NCI-H345 (cell line): ENCODE measurements at places on chromosomes 1 and 21.

- DNase-seq, result no peak
Observed at GRCh38 chr21:30268608-30269197, 14.0 kb downstream of the KRTAP24-1 start.

- no peak for DNase-seq
Observed at GRCh38 chr1:172658871-172659453, at the start of gene FASLG. FASLG (plus strand) TSS chr1:172659103; CDS start chr1:172659202, 99 bp downstream.

DNA sequence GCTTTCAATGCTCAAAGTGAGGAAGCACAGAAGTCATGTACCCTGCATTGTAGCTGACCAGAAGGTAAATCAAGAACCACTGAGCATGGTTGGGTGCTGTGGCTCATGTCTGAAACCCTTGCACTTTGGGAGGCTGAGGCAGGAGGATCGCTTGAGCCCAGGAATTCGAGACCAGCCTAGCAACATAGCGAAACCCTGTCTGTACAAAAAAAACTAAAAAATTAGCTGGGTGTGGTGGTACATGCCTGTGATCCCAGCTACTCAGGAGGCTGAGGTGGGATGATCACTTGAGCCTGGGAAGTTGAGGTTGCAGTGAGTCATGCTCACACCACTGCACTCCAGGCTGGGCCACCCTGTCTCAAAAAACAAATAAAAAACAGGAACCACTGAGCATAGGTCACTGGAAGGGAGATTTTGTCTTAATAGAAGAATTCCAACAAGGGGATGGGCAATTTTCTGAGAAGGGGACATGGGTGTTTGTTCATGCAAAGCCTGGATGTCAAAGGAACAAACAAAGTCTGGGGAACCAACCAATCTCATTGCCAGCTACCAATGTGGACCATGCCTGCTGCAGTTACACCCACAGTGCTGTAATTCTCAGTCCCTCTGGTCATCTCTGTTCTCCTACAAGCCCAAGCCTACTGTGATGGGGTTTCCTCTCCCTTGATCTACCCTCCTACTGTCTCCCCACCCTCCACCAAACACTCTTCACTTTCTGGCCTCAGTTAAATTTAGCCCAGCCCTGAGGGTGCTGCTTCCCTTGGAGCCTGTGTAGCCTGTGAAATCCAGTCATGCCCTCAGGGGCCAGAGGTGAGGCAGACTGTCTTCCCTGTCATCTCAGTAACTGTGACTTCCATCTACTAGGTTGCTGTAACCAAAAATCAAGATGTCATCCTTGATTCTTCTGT lies 47.9 kb downstream of the ELF3 start:
- DNase-seq, result no peak

DNA sequence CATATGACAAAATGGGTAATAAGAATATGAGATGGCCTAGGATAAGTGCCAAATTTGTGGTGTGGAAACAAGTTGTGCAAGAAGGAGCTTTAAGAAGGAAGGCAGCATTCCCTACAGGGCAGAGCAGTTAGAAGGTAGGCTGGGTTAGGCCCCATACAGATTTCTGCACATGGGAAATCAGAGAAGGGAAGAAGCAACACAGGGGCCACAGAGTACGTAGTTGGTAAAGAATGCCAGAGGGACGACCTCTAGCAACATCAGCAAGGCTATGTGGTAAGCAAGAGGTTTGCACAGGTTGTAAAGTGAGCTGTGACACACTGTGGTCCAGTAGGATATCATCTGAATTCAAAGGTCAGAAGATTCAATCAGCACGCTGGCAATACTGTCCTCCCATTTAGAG lies 765.6 kb upstream of the B3GALT2 start:
- no peak for DNase-seq

- no peak for DNase-seq
Observed at GRCh38 chr1:15900662-15901279, 53.3 kb downstream of the SPEN start.

- no peak for DNase-seq
Observed at GRCh38 chr1:118649369-118650106, 338.6 kb downstream of the TBX15 start.

- DNase-seq, result no peak
Observed at GRCh38 chr1:172268237-172268636, 152.2 kb upstream of the C1orf105 start.

DNA sequence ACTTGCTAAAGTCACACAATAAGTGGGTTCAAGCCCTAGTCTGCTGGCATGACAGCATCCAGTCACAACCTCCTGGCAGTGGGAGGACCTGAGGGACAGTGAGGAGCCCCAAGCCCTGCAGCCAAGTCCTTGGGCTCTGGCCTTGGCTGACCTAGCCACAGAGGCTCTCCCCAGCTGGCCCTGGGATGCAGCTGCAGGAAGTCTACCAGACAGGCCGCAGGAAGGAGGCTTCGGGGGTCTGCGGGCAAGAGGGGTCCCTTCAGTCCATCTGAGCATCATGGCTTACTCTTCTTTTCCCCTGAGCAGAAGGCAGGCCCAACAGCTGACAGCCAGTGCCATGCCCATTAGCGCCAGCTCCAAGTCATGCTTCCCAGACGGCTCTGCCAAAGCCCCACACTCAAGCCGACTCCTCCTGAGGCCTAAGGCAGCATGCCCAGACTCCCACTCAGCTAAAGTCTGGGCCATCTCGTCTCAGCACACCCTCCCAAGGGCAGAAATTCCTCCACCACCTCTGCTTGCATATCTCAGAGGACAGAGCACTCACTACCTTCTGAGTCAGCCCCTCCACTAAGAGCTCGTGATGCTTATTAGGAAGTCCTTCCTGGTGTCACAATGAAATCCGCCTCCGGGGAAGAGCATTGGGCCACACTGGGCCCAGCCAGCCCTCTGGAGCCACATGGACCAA lies 20.1 kb downstream of the SLC1A7 start:
- DNase-seq, result no peak

- no peak for DNase-seq
Observed at GRCh38 chr1:117641536-117641935, 35.7 kb downstream of the TENT5C start.

GRCh38 chr1:217272385-217272784 lies 358.5 kb downstream of the GPATCH2 start:
- DNase-seq, result no peak

GRCh38 chr1:173241528-173242347 lies 34.6 kb upstream of the TNFSF4 start:
- DNase-seq, result no peak

- DNase-seq, result peak; percentile 15
Observed at GRCh38 chr1:1630191-1630964, 1.6 kb upstream of the MMP23B start.

- no peak for DNase-seq
Observed at GRCh38 chr1:22816067-22816775, 105.6 kb downstream of the EPHB2 start.

GRCh38 chr21:37350472-37350871 lies 16.1 kb upstream of the DYRK1A start:
- DNase-seq, result no peak

- no peak for DNase-seq
Observed at GRCh38 chr21:29075706-29076466, 2.4 kb upstream of the CCT8 start.

GRCh38 chr1:1763657-1764621 lies 14.3 kb downstream of the NADK start:
- DNase-seq, result peak; percentile 48

- DNase-seq, result no peak
Observed at GRCh38 chr1:38773483-38773882, 86.1 kb downstream of the RRAGC start.

DNA sequence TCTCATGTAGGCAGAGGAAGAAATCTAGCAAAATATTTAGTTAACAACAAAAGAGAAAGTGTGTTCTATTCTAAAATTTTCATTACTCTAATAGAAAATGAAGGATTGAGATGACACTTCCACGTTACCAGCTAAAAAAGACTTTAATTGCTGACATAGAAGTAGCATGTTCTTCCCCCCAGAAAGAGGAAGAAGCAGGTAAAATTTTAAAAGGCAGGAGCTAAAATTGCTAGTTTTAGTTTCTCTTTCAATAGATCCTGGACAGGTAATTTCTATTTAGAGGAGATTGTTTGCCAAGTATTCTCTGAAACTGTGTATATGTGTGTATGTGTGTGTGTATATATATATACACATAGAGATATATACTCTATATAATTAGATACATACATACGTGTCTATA lies 248.1 kb upstream of the FMN2 start:
- no peak for DNase-seq

DNA sequence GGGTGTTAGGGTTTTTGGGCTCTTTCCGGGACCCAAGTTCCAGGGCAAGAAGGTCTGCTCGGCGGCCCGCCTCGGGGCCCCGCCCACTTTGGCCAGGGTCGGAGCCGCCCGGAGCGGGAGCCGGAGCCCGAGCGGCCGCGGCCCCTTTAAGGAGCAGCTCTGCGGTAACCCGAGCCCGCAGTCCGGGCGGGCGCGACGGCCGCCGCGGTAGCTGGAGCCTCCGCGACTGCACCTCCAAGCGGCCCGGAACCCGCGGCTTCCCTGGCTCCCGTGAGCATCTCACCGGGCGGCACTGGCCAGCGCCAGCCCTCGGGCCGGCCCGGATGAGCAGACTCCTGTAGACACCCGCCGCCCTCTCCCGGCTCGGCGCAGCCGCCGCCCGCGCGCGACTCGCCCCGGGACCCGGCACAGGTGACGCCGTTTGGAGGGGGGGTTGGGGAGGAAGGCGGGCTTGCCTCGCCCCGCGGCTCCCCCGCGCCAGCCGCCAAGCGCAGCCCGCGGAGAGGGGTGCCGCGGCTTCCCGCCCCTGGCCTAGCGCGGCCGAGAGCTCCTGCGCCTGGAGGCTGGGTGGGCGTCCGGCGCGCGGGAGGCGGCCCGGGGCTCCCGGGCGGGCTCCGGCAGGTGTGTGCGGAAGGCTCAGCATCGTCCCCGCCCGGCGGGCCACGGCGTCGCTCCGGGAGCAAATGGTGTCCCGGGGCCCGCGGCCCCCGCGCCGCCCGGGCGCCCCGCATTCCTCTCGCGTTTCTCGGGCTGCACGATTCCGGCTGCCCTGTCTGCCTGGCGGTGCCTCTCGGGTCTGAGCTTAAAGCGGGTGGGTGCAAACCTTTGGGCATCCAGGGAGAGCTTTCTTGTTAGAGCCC lies at the start of gene TLCD4:
TLCD4 (plus strand) TSS at position 149 of the 860 bp plus-strand sequence. CDS start 26,547 bp downstream, outside the sequence.
- peak; percentile 63 for DNase-seq

- DNase-seq, result no peak
Observed at GRCh38 chr1:233361876-233362275, 34.4 kb downstream of the MAP3K21 start.

GRCh38 chr1:87888446-87888845 lies 559.8 kb downstream of the LMO4 start:
- DNase-seq, result no peak

DNA sequence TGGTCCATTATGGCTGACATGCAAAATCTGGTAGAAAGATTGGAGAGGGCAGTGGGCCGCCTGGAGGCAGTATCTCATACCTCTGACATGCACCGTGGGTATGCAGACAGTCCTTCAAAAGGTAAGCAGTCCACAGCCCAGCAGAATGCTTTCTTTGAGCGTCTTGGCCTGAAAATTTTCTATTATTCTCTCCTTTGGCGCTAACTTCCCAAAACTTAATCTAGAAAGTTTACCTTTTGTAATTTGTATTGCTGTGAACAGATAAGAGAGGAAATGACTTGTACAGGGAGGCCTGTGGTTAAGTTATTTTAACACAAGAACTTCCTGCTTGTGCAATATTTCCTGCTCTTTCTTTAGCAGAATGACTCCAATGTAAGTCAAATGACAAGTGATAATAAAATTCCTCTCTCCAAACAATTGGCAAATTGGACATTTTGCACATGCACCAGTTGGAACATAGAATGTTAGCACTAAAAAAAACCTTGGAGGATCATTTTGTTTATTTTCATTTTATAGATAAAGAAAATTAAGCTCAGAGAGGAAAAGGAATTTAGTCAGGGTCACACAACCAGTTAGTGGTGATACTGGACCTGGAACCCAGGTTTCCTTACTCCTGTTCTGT lies 18.9 kb downstream of the CAP1 start:
- no peak for DNase-seq
